ENCODE measurements at places on chromosomes 4 and X.

DNA sequence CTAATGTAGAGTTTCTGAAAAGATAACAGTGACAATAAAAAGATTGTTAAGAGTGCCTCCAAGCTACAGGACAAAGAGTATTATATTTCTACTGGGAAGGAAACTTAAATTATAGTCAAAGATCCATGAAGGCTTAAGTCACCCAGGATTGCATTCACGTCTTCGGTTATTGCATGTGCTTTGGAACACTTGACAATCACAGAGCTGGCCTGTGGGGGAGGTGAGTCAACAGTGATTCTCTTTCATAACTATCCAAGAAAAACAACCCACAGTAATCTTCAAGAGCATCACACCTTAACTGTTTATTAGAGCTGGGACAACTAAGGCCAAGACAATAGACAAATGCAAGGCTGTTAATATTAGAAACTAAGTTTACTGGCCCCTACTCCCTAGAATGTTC, 40.3 kb downstream of the PDGFC start:
- no peak for DNase-seq

DNA sequence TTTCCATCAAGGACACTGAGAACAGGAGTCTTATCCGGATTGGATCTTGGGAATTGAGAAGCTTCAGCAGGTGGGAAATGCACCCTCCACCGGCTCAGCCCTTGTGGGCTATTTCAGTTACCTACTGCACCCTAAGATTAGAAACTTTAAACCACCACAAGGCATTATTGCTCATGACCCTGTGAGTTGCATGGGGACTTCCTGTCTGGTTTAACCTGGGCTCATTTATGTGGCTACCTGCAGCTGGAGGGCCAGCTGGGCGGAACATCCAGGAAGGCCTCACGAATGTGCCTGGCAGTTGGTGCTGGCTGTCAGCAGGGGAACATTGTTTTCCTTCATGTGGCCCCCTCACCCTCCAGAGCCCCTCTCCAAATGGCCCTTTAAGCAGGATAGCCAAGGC, 164.1 kb downstream of the DEFB131A start:
- DNase-seq, result no peak

- DNase-seq, result no peak
Observed at GRCh38 chr4:153485860-153486259, 19.7 kb downstream of the TMEM131L start.

DNA sequence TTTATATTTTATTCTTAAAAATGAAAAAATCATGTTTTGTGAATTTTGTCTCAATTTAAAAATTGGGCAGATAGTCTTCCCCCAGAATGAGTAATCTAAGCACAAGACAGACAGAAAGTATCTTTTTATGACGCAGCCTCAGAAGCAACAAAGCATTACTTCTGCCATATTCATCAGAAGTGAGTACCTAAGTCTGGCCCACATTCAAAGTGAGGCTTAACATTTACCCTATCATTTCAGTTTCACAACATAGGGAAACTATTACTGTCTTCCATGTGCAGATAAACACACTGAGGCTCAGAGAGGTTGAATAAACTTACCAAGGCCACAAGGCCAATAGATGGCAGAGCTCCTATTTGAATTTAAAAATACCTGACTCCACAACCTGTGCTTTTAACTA, 4.4 kb upstream of the PRDX4 start:
- DNase-seq, result no peak

Measured in stimulated activated naive CD8-positive, alpha-beta T cell treated with anti-CD3 and anti-CD28 coated beads, Interleukin-15, Interleukin-2, amounts not matched to agents 100 U/mL and 50 U/mL, for 24 hours (primary cell).